Small intestine (tissue), 16 donors: ENCODE measurements at places on chromosomes 3 and 15. TPM values are rescaled to one million over a fixed set of nuclear protein-coding genes. Genes with fewer than 3 reads are reported as not detected.

DNA sequence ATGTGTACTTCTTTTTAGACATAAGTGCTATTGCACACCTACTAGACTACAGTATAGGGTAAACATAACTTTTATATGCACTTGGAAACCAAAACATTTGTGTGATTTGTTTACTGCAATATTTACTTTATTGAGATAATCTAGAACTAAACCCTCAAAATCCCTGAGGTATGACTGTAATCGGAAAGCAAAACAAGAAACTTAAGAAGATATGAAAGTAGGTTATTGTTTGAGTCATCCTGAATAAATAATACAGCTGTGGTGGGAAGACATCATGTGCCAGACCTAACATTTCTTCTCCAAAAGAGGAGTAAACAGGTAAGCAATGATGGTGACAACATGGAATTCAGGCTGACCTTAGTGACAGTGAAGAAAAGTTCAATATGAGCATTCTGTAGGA lies 765.5 kb downstream of the OTOL1 start:
- no peaks in the 10 kb centered on the region for H3K4me1 ChIP-seq
- H3K4me3 ChIP-seq, result no peak overlapping the region
- no peaks in the 10 kb centered on the region for H3K27me3 ChIP-seq
- DNase-seq, result no peak
- no peak overlapping the region for H3K27ac ChIP-seq

DNA sequence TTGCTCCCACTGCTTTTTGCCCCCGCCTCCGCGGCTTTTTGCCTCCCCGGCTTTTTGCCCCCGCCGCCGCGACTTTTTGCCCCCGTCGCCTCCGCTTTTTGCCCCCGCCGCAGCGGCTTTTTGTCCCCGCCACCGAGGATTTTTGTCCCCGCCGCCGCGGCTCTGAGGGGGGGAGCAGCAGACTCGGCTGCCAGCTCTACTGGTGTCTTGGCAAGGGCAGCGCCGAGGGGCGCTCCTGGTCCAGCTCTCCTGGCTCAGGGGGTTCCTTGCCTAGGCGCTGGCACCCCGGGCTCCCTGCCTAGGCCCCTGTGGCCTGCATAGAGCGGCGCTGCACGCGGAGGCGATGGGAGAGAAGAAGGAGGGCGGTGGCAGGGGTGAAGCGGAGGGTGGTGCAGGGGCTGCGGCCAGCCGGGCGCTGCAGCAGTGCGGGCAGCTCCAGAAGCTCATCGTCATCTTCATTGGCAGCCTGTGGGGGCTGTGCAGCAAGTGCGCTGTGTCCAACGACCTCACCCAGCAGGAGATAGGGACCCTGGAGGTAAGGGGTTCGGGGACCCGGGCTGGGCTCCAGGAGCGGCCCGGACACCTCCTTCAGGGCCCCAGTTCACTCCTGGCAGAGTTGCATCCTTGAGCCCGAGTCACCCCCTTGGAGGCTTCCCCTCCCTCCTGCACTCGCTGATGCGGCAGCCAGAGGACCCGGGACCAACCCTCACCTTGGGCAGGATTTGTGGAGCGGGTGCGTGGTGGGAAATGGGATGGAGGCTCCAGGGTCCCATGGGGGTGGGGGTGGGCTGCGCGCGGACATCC lies 642.4 kb downstream of the GOLGA6L6 start:
- no peaks in the 10 kb centered on the region for H3K36me3 ChIP-seq
- no peaks in the 10 kb centered on the region for H3K27me3 ChIP-seq
- no peak for DNase-seq
- H3K4me3 ChIP-seq, result no peak overlapping the region
- no peak overlapping the region for H3K27ac ChIP-seq

DNA sequence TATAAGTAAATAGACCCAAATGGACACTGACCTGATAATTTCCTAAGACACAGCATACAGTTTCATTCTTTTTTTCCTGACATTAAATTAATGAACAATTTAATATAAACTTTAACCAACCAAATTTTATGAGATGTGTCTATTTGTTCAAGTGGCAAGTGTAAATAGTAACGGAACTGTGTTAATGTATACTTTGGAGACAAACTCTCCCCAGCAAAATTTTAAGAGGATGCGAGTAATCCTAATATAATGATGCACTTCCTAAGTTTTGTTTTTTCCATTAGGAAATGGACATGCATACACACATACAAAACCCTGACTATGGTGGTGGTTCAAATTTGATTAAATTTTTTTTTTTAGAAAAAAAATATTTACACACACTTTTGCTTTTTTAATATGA lies 38.5 kb upstream of the MYH15 start:
- H3K27me3 ChIP-seq, result no peaks in the 10 kb centered on the region
- H3K4me1 ChIP-seq, result no peaks in the 10 kb centered on the region
- no peak overlapping the region for H3K4me3 ChIP-seq
- no peak overlapping the region for H3K27ac ChIP-seq
- DNase-seq, result no peak

DNA sequence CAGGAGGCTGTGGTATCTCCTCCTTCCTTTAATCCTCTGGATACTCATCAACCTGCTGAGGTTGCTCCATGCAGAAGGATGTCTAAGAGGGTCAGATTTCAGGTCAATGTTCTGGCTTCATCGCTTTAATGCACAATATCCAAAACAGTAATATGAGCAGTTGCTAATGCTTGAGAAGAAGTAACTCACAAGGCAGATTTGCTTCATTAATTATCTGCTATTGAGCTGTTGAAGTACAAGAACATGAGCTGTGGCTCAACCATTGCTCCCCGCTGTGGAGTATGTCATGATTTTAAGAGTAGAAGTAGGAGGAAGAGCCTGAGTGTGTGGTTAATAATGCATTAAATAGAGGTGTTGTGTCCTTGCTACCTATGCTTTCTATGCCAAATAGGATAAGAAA lies 1412.9 kb upstream of the ALCAM start:
- H3K36me3 ChIP-seq, result no peaks in the 10 kb centered on the region
- no peak for DNase-seq

- no peaks in the 10 kb centered on the region for H3K4me1 ChIP-seq
- H3K36me3 ChIP-seq, result no peaks in the 10 kb centered on the region
- no peaks in the 10 kb centered on the region for H3K27me3 ChIP-seq
- no peak overlapping the region for H3K4me3 ChIP-seq
- no peak for DNase-seq
Measured at GRCh38 chr3:52093756-52094545, 37.6 kb upstream of the DUSP7 start.

- peaks cover 4% of the 10 kb centered on the region for H3K4me1 ChIP-seq
- DNase-seq, result no peak
- no peak overlapping the region for H3K27ac ChIP-seq
- H3K36me3 ChIP-seq, result peaks cover 40% of the 10 kb centered on the region
- H3K4me3 ChIP-seq, result no peak overlapping the region
Measured at GRCh38 chr3:170162052-170162451, 19.5 kb downstream of the PHC3 start.

- H3K27ac ChIP-seq, result no peak overlapping the region
- H3K4me1 ChIP-seq, result no peaks in the 10 kb centered on the region
- no peak overlapping the region for H3K4me3 ChIP-seq
- no peaks in the 10 kb centered on the region for H3K27me3 ChIP-seq
- DNase-seq, result no peak
Measured at GRCh38 chr3:49792371-49793150, 6.2 kb upstream of the IP6K1 start.

GRCh38 chr3:152047465-152047864 lies 174.0 kb downstream of the SUCNR1 start:
- no peak overlapping the region for H3K4me3 ChIP-seq
- DNase-seq, result no peak
- H3K36me3 ChIP-seq, result no peaks in the 10 kb centered on the region
- no peaks in the 10 kb centered on the region for H3K27me3 ChIP-seq

- no peaks in the 10 kb centered on the region for H3K36me3 ChIP-seq
- H3K27me3 ChIP-seq, result no peaks in the 10 kb centered on the region
- no peak overlapping the region for H3K4me3 ChIP-seq
- no peak for DNase-seq
Measured at GRCh38 chr3:106510206-106510605, 641.4 kb upstream of the CBLB start.

DNA sequence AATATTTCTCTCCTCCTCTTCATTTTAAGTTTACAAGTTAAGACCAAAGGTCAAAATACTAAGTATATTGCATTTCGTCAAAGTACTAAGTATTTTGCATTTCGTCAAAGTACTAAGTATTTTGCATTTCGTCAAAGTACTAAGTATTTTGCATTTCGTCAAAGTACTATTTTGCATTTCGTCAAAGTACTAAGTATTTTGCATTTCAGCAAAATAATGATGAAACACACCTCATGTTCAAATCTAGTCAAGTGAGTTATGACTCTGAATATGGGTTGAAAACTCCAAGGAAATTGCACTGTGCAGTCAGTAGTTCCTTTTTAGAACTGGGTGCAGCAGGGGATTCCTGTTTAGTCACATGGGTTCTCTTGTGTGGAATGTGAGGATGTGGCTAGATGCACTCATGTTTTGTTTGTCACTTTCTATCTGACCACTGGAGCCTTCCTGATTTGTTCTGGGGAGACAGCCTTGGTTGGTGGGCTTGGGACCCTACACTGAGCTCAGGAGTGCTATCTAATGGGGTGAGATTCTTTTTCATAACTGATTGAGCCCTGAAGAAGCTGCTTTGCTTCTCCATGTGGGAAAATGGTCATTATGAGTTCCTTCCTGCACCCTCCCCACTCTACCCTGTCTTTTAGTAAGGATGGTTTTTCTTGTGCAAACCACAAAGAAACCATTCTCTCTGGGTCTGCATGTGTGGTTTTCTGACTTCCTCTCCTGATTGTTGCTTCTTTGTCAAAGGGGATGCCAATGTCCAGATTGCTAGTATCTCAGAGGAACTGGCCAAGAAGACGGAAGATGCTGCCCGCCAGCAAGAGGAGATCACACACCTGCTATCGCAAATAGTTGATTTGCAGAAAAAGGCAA lies 73.4 kb downstream of the CCK start:
- no peak for DNase-seq
- no peak overlapping the region for H3K27ac ChIP-seq
- H3K27me3 ChIP-seq, result no peaks in the 10 kb centered on the region
- peaks cover 8% of the 10 kb centered on the region for H3K36me3 ChIP-seq

DNA sequence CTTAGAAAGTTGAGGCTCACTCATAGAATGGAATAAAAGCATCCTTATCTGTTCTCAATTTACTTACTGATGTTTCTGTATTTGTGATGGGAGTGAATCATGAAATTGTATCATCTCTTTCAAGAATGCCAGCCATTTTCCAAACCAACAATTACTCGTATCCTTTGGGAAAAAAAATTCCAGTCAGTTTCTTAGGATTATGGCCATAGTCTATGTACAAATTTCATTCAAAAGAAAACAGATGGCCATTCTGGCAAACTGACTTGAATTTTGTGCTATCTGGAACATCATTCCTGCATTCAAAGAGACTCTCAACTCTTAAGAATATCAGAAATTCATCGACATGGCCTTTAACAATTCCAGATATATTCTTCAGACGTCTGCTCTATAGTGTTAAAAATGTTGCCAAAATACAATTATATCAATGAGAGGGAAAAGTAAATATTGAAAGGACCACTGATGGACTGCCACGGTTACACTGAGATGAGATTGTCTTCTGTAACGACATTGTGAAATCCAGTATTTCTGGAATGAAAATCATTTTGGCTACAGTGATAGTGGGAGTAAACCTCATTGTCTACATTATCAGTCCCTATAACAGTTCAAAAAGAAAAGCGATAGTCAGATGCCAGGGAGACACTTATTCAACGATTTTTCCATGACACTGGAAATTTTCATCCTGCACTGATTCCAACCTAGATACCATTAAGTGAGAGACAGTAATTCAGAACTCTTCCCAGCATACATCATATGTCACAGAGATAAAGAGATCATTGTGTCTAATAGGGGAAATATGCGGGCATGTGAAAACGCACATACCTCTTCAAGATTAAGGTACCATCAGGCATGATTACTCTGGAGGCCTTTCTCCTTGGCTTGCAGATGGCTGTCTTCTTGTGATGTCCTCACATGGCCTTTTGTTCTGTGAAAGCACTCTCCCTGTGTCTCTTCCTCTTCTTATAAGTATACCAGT lies 953.8 kb upstream of the ALCAM start:
- no peaks in the 10 kb centered on the region for H3K27me3 ChIP-seq
- no peaks in the 10 kb centered on the region for H3K36me3 ChIP-seq
- H3K4me3 ChIP-seq, result no peak overlapping the region
- H3K27ac ChIP-seq, result no peak overlapping the region

- no peak overlapping the region for H3K4me3 ChIP-seq
- no peaks in the 10 kb centered on the region for H3K36me3 ChIP-seq
- no peaks in the 10 kb centered on the region for H3K27me3 ChIP-seq
- no peak overlapping the region for H3K27ac ChIP-seq
Measured at GRCh38 chr15:81274931-81275707, 48.8 kb downstream of the STARD5 start.

DNA sequence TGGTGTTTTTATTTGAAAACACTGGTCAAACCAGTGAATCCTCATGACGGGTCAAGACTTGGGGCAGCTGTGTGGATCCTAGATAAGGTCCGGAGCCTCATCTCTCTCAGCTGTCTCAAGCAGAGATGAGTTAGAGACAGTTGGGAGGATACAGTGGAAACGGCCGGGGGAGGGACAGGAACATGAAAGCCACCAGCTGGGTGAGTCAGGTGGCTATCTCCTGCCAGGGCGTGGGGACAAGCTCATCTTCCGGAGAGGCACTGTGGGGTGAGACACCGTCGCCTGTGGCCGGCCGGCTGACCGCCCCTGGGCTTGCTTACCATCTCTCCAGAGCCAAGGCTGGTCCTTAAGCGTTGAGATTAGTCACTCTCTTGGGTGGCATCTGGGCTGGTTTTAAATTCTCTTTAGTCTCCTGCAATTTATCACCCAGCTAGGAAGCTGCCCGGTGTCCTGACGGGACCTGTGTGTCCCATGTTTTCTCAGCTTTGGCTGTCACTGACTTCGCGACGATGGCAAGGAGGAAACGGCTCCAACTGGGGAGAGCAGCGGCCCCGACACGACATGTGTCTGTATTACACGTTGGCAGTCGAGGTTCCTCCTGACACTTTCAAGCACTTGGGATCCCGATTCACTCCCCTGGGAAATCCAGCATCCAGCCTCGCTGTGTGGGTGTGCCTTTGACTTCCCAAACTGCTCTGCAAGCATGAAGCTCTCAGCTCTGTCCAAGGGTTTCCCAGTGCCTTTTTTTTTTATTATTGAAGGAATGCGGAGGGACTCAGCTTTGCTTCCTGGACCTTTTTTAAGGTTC lies 7.5 kb downstream of the ST8SIA2 start:
- H3K27me3 ChIP-seq, result no peaks in the 10 kb centered on the region
- H3K4me3 ChIP-seq, result no peak overlapping the region
- no peaks in the 10 kb centered on the region for H3K4me1 ChIP-seq
- no peak overlapping the region for H3K27ac ChIP-seq

DNA sequence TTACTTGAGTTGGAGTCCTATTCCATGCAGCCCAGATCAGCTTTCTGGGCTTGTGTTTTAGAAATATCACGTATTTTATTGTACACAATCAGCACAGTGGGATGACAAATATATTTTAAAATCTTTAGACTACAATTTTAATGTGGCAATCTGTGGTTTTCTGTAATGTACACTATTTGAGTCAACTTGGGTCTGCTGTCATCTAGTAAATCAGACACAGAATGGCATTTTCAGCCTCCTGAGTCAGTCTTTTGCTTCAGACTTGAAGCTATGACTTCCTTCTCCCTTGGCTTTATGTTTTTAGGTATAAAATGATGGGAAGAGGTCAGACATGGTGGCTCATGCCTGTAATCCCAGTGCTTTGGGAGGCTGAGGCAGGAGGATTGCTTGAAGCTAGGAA lies 232.1 kb downstream of the NECTIN3 start:
- DNase-seq, result no peak
- H3K27me3 ChIP-seq, result no peaks in the 10 kb centered on the region
- no peaks in the 10 kb centered on the region for H3K36me3 ChIP-seq
- no peaks in the 10 kb centered on the region for H3K4me1 ChIP-seq
- H3K27ac ChIP-seq, result no peak overlapping the region
- H3K4me3 ChIP-seq, result no peak overlapping the region

Gene PLA2G4E
- polyA plus RNA-seq, result not detected

Gene CLDN1
- polyA plus RNA-seq, result 1.3 TPM

Gene AGBL1
- polyA plus RNA-seq, result 0.04 TPM

Gene MFGE8
- 104 TPM for polyA plus RNA-seq

Gene MEX3B
- polyA plus RNA-seq, result not detected

Gene SLC28A2
- 47.1 TPM for polyA plus RNA-seq
